ENCODE measurements at places on chromosomes 2 and 18. TPM values are rescaled to one million over a fixed set of nuclear protein-coding genes. Genes with fewer than 3 reads are reported as not detected.

Gene FKBP7
- total RNA-seq: 58.5 TPM

Gene CTLA4
- not detected for total RNA-seq

DNA sequence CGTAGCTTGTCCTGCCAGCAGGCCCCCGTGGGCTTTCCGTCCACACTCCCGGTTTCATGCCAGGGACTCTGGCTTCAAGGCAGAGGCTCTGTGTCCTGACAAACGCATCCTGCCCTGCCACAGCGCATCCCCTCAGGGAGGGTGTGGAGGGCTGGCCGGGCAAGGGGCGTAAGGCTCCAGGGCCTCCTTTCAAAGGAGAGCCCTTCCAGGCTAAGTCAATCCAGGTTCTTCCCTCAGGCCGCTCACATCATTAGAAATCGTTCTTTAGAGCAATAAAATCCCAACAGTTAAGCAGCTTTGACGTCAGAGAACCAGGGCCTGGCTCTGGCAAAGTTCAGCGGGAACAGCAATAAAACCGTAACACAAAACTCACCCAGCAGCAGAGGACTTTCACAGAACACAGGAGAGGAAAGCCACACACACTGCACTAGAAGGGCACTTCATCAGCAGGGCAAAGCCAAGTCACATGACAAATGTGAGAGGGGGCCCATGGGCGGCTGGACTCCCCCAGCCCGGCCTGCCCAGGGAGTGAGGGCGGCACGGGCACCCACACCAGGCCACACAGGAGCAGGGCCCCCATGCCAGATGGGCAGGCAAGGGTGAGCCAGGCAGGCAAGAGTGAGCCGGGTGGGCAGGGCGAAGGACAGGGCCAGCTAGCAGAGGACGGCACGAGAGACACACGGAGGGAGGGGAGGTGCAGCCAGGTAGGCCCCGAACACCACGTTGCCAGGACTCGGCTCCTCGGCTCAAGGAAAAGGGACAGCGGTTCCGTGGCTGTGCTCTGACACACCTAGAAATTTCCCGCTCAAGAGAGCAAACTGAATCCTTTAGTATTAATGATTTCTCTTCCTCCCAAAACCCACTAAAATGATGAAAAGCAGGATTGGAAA lies 52.0 kb downstream of the HDAC4 start:
- no peaks in the 10 kb centered on the region for H3K36me3 ChIP-seq
- no peak overlapping the region for H3K4me3 ChIP-seq
- peaks cover 8% of the 10 kb centered on the region for H3K4me1 ChIP-seq

- DNase-seq: no peak
- no peaks in the 10 kb centered on the region for H3K27me3 ChIP-seq
- no peaks in the 10 kb centered on the region for H3K36me3 ChIP-seq
- no peak overlapping the region for H3K4me3 ChIP-seq
Measured at GRCh38 chr2:71637168-71637567, 183.8 kb downstream of the DYSF start.

DNA sequence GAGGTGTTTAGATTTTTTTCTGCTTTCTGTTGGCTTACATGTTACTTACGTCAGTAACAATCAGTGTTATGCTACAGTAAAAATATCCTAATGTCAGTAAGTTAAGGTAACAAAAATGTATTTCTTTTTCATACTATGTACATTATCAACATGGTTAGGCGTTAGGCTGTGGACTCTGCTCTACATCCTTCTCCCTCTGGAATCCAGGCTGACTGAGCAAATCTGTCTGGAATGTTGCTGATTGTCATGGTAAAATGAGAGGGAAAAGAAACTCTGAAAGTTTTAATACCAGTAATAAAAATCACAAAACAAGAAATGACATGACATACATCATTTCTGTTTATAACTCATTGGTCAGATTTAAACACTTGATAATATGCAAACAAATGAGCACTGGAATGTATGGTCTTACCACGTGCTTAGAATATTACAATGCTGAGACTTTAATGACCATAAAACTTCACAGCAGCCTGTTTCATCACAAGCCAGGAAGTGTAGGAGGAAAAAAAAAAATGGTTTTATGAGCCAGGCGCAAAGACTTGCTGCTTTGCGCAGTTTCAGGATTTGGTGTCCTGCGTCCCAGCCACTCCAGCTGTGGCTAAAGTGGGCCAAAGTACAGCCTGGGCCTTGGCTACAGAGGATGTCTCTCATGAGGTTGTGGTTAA lies 252.4 kb downstream of the FSIP2 start:
- no peak overlapping the region for H3K27ac ChIP-seq
- no peaks in the 10 kb centered on the region for H3K36me3 ChIP-seq
- no peak overlapping the region for H3K4me3 ChIP-seq
- no peaks in the 10 kb centered on the region for H3K4me1 ChIP-seq
- DNase-seq: peak; percentile 38

DNA sequence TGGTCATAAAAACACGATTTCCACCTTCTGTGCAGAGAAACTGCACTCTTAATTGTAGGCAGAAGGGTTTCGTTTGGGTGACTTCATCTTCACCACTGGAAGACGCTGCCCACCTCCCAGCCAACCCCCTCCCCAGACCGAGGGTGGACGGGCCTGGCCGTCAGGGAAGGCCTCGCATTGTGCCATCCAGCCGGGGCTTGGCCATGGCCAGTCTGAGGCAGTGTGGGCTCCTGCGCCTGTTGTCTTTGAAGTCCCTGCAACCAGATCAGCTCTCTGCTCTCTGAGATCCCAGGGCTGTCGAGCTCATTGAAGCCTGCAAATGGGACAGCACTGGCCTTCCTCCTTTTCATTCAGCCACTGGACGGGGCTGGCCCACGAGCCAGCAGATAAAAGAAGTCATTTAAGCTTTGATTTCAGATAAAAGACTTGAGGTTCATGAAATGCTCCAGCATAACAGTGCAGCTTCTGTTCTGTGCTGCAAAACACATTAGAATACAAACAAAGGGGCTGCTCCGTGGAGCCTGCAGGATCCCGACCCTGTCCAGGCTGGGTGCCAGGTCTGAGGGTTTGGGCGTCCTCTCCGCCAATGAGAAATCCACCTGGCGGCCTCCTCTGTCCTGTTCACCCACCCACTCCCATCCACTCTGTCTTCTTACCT lies 253.5 kb downstream of the LDLRAD4 start:
- no peak overlapping the region for H3K27ac ChIP-seq
- no peaks in the 10 kb centered on the region for H3K4me1 ChIP-seq
- H3K4me3 ChIP-seq: no peak overlapping the region
- H3K27me3 ChIP-seq: no peaks in the 10 kb centered on the region
- no peaks in the 10 kb centered on the region for H3K36me3 ChIP-seq

DNA sequence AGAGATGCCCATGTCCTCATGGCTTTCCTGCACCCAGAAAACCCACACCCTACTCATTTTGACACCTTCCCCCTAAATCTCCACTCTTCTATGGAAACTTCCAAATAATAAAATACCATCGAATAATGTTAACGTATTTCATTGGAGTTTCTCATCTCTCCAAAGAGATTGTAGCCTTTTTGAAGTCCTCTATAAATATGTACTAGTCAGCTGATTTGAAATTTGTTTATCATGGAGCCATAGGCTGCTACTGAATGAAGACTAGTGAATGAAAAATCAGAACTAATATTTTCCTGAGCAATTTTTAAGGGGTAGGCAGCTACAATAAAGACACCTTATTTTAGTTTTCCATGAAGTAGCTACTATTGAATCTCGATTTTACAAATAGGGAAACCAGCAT lies 226.1 kb upstream of the EPAS1 start:
- H3K27ac ChIP-seq: no peak overlapping the region
- no peak for DNase-seq
- H3K36me3 ChIP-seq: no peaks in the 10 kb centered on the region
- H3K27me3 ChIP-seq: no peaks in the 10 kb centered on the region
- peaks cover 59% of the 10 kb centered on the region for H3K4me1 ChIP-seq
- no peak overlapping the region for H3K4me3 ChIP-seq

DNA sequence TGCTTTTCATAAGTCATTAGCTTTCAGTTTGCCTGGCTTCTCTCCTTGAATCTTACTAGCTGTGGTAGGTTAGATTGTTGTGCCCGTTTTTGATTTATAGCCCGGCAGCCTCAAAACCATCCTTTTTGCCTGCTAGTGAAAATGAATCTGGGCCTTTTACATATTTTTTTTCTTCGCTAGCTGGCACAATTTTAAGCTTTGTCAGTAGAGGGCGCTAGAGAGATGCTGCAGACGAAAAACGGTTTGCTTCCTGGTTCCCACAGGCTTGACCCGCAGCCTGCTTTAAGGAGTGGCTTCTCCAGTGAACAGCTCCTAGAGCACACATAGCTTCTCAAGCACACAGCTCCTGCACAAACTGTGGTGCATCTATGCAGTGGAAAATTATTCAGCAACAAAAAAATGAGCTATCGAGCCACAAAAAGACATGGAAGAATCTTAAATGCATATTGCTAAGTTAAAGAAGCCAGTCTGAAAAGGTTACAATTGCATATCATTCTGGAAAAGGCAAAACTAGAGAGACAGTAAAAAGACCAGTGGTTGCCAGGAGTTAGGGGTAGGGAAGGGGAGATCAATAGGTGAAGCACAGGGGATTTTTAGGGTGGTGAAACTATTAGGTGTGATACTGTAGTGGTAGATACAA lies 47.9 kb downstream of the E2F6 start:
- no peak overlapping the region for H3K27ac ChIP-seq
- no peaks in the 10 kb centered on the region for H3K36me3 ChIP-seq
- DNase-seq: no peak
- H3K27me3 ChIP-seq: no peaks in the 10 kb centered on the region
- H3K4me1 ChIP-seq: no peaks in the 10 kb centered on the region

Gene CCL20
- total RNA-seq: not detected

- no peak for DNase-seq
- no peak overlapping the region for H3K27ac ChIP-seq
- no peaks in the 10 kb centered on the region for H3K27me3 ChIP-seq
- no peak overlapping the region for H3K4me3 ChIP-seq
Measured at GRCh38 chr2:105836840-105837692, 92.4 kb downstream of the NCK2 start.

GRCh38 chr18:48778344-48779011 lies 172.3 kb downstream of the SMAD7 start:
- no peak overlapping the region for H3K27ac ChIP-seq
- peaks cover 3% of the 10 kb centered on the region for H3K36me3 ChIP-seq
- H3K4me3 ChIP-seq: no peak overlapping the region
- no peak for DNase-seq
- peaks cover 43% of the 10 kb centered on the region for H3K4me1 ChIP-seq

DNA sequence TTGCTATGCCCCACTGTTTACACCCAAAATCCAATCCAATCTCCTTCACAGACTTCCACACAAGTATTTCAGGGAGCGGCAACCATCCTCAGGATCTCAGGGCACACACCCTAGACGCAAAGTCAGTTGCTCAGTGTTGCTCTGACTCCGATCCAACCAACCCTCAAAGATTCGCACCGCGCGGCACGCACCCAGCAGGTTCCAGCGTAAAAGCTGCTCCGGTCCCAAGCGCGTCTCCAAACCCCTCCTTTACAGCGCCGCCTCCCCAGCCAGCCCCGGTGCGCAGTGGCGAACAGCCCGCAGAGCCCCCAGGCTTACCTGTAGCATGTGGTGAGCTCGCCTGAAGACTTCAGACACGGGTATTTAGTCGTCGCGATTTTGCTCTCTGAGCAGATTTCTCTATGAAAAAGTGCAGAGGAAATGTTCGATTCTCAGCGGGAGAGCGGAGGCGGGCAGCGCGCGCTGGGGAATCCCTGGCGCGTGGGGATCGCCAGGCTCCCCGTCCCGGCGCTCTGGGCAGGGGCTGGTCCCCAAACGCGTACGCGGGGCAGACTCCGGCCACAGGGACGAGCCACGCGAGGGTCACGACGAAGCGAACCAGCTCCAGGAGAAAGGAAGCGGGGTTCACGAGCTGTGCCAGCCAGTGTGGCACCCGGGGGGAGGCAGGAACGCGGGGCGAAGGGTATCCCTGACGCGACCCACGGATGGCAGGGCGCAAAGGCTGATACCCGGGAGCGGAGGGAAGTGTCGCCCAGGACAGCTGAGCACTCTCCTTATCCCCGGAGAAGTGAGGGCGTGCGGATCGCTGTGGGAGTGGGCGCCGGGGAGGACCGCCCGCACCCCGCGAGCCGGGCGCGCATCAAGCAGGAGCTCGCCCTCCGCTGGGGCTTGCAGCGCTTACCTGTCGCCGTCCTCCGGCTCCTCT lies 650 bp downstream of the CCBE1 start:
- H3K4me3 ChIP-seq: peak overlapping the region; percentile 71
- peaks cover 5% of the 10 kb centered on the region for H3K27me3 ChIP-seq
- peak; percentile 59 for DNase-seq
- peaks cover 8% of the 10 kb centered on the region for H3K4me1 ChIP-seq
- H3K36me3 ChIP-seq: no peaks in the 10 kb centered on the region
- peak overlapping the region; percentile 21 for H3K27ac ChIP-seq

- H3K27me3 ChIP-seq: no peaks in the 10 kb centered on the region
- H3K36me3 ChIP-seq: no peaks in the 10 kb centered on the region
- DNase-seq: no peak
- H3K27ac ChIP-seq: no peak overlapping the region
- peaks cover 17% of the 10 kb centered on the region for H3K4me1 ChIP-seq
Measured at GRCh38 chr2:68926796-68927195, 25.9 kb downstream of the GKN2 start.

- DNase-seq: no peak
- no peaks in the 10 kb centered on the region for H3K27me3 ChIP-seq
- no peak overlapping the region for H3K27ac ChIP-seq
- peaks cover 26% of the 10 kb centered on the region for H3K36me3 ChIP-seq
- no peak overlapping the region for H3K4me3 ChIP-seq
Measured at GRCh38 chr2:26285931-26286330, 41.2 kb downstream of the HADHB start.

Gene ST8SIA5
- 0.36 TPM for total RNA-seq

Data from astrocyte (in vitro differentiated cells and primary cell).